NCI-H1092 treated with DMSO at 0.1 percent for 48 hours (cell line): ENCODE measurements at places on chromosomes 7 and 10.

DNA sequence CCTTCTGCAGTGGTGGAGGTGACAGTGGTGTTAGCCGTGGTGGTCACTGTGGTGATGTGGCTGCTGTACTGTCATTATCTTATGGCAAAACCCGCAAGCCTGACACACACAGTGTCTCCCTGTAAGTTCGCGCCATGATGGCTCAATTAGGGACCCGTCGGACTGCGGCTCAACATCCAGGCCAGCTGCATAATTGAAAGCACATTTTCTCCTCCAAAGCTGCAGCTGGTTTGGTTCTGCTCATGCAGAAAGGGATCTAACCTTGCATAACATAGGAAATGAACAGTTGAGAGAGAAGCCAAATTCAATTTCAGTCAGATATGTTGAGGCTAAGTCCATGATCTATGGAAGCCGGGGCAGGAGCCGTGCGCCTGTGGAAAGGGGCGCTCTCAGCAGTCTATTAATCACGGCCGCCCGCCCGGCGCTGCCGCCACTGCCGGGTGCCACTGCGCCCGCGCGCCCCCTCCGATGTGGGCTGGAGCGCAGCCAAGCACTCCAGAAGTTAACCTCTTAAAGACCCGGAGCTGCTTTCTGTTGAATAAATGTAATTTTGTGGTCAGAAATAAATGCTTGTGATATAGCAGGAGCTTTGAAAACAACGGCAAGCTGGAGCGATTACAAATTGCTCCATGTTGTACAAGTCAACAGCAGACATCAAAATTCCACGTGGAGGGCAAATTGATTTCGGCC lies 227.7 kb downstream of the CUX1 start:
- peak; percentile 85 for DNase-seq

DNA sequence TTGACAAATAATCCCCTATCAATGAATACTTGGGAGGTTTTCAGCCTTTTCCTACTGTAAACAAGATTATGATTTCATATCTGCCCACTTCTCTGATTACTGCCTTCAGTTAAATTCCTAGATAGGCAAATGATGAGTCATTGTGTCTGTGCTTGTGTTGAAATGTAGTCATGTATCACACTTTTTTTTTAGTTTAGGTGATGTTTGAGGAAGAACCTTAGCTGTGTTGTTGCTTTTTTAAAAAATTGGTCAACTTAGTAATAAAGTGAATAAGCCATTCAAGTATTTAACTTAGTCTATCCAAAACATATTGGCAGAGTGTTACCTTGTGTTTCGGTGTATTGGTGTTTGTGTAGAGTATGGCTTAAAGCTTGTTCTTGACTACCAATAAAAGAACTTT lies 60.0 kb downstream of the WAC start:
- DNase-seq = no peak

DNA sequence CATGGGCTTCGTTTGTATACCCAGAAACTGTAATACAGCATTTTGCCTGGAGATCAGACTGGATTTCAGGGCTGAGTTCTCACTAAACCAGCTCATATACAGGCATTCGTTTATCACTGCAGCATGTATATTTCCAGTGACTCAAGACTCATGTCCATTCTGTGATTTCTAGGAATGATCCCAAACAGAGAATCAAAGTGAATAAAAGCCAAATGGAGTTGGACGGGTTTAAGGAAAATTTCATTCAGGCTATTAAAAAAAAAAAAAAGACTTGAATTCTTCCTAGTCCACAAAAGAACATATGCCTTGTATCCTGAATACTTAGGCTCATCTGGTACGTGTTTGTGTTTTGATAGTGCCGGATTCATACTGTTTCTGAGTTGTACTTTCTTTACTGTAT lies 46.8 kb downstream of the TET1 start:
- no peak for DNase-seq

- no peak for DNase-seq
These were observed 16.6 kb upstream of the LANCL2 start for GRCh38 chr7:55348502-55348901.

- no peak for DNase-seq
These were observed 39.6 kb upstream of the MET start for GRCh38 chr7:116632384-116632783.

- DNase-seq = no peak
These were observed 36.7 kb upstream of the RADIL start for GRCh38 chr7:4919969-4920766.

DNA sequence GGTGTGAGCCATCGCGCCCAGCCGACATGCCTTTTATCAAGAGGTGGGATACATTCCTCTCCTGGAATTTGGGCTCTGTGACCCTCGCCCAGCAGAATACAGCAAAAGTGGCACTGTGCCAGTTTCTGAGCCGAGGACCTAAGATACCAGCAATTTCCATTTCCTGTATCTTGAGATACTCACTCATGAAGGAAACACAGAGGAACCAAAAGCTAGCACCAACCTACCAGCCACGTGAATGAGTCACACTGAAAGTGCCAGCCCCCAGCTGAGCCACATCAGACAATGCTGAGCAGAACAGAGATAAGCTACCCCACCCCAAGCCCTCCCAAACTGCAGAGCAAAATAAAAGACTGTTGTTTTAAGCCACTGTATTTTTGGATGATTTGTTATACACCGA lies 56.3 kb downstream of the CACUL1 start:
- DNase-seq = no peak

GRCh38 chr7:154746571-154747360 lies 256.2 kb downstream of the PAXIP1 start:
- no peak for DNase-seq

DNA sequence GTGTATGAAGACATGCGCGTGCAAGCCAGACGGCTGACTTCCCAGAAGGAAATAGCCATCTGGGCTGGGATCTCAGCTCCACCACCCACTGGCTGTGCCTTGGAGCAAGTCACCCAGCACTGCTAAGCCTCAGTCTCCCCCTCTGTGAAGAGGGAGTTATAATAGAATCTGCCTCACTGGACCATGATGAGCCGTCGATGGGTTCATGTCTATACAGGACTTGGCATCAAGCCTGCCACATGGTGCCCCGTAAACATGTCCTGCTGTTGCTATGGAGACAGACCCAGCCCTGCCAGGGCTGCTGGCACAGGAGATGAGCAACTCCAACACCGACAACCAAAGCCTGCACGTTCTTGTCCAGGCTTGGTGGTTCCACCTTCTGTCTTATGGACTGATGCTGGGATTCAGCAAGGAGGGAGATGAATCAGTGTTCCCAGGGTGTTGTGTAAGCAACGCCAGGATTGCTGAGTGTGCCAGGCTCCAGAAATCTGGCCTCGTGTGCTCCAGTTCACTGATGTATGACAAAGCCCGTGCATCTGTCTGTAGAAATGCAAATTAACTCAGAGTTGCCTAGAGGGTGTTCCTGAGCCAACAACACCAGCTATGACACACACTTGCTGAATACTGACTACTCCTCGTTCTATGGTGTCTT lies 5.6 kb downstream of the GPR15LG start:
- DNase-seq = peak; percentile 52

- no peak for DNase-seq
These were observed 74.9 kb downstream of the ADCYAP1R1 start for GRCh38 chr7:31126976-31127375.

GRCh38 chr7:37116093-37116701 lies 332.5 kb downstream of the ELMO1 start:
- DNase-seq = no peak

DNA sequence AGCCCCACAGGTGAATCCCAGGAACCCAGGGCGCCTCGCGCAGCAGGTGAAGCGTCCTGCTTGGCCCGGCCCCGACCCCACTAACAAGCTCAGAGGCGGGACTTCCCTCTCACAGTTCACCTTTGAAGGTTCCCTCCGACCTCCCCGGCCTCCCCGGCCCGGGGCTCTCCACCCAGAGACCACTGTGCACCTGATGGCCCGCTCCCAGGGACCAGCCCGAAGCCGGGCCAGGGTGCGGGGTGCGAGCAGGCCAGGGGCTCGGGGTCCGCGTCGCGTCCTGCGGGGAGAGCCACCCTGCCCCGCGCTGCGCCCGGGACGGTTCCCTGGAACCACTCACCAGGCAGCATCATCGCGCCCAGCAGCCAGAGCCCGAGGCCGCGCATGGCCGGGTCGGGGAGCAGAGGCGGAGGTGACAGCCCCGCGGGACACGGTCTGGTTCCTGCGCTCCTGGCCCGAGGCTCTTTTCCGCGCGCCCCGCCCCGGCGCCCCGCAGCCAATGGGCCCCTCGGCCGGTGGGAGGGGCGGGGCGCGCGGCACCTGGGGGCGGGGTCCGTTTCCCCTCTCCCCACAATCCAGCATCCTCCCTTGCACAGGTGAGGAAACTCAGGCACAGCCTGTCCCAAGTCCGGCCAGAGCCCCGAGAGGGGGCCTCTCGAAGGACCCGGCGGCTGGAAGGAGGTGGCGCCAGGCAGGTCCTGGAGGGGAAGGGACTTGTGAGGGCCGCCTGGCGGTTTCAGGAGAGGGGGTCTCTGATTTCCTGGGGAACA lies at the start of gene ADAM8:
Gene ADAM8 (minus strand): TSS at position 434 of the 767 bp plus-strand sequence. CDS start 51 bp downstream, at position 383.
- no peak for DNase-seq

DNA sequence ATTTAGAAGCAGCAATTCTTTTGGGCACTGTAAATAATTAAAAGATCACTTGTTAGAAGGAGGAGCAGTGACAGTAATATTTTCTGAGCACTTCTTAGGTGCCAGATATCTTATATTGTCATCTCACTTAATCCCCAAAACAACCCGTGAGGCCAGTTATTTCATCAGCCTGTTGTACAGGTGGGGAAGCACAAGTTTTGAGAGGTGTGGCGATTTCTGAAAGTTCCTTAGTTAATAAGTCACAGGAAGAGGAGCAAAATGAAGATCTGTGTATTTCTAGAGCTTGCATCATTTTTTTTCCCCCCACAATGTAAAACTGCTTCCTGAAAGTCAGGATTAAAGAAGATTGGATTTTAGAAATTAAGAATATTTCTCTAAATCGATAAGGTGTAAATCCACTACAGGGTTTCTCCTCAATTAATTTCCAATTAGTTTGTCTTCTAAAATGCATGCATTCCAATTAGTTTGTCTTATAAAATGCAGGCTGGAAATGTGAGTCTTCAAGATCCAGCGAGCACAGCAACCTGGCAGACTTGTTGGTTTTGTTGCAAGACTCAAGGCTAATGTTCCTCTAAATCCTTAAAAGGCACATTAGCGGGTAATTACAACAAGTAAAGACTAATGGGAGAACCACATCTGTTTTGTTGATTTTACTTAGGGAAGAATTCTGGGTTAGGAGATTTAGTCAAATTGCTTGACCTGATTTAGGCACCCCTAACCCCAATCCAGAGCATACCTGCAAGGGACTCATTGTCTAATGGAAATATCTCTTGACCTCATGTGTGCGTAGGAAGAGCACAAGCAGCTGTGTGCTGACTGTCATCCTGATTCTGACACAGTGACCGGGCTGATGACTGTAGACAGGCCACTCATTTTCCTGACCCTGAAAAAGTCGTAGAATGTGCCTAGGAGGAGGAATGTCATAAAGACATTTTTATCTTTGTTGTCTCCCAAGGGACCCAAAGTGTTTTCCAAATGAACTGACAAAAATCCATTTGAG lies 272.0 kb downstream of the BAMBI start:
- no peak for DNase-seq

DNA sequence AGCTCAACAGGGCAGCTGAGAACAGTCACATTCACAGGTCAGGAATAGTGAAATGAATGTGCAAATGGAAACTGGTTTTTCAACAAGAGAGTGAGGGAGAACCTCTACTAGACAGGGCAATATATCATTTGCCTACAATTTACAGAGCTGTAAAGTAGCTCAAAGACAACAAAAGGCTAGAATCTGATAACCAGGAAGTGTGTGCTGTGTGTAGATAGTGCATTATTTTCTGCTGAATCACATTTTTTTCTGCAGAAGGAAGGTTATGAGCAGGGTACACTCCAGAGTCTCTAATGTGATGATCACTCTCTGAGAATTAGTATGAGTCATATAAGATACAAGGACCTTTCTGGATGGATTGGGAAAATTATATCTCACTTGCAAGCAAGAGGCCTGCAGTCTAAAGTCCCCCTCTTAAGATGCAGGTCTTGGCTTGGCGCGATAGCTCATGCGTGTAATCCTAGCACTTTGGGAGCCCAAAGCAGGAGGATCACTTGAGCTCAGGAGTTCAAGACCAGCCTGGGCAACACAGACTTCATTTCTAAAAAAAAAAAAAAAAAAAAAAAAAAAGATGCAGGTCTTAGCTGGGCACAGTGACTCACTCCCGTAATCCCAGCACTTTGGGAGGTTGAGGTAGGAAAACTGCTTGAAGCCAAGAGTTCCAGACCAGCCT lies 59.9 kb upstream of the COBL start:
- DNase-seq = no peak

DNA sequence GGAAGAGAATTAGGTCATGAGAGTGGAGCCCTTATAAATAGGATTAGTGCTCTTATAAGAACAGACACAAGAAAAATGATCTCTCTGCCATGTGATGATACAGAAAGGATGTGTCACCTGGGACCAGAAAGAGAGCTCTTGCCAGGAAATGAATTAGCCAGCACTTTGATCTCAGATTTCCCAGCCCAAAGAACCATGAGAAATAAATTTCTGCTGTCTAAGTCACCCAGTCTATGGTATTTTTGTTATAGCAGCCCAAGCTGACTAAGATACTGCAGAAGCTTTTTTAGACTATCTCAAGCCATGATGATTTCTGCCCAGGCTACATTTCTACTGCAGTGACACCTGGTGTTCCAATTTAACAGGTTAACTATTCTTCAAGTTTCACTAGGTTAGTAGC lies 84.8 kb downstream of the RSU1 start:
- DNase-seq = no peak

DNA sequence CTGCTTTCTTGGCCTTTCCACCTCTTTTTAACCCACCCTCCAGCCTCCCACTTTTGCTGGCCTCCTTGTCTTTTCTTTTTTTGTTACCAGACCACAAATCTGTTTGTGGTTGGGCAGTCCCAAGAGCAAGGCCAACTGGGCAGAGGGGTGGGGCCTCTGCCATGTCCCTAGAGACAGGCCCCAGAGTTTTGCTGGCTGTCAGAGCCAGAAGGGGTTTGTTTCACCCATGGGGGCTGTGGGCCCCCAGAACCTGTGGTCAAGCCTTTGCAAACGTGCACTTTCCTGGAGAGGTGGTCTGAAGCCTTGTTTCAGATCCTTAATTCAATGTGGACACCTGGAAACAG lies 10.3 kb downstream of the ZMIZ1 start:
- no peak for DNase-seq

GRCh38 chr10:47241256-47241655 lies 58.7 kb upstream of the GDF10 start:
- no peak for DNase-seq

GRCh38 chr7:2645274-2645868 lies 13.6 kb downstream of the TTYH3 start:
- no peak for DNase-seq

DNA sequence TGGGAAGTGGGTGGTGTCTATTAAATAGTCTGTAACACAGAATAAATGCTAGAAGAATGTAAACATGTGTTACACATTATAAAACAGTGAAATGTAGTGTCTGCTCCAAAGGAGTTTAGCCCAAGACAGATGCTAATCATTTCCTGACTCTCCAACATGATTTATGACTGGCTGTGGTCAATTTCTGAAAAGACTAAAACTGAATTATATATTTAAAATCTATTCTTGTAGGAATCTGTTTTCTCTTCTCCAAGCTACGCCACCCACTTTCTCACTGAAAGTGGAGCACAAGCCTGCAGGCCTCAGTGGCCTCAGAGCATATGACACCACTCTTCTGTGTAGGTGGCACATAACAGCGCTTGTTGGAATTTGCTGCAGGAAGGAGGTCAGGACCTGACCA lies 44.4 kb downstream of the CTTNBP2 start:
- no peak for DNase-seq

- no peak for DNase-seq
These were observed 98.4 kb downstream of the GNAT3 start for GRCh38 chr7:80413383-80413945.
